ENCODE measurements at places on chromosomes 2 and 18.

GRCh38 chr18:76932026-76932819 is 109.9 kb downstream of the ZNF236 start:
- no peaks in the 10 kb centered on the region for H3K4me1 ChIP-seq
- H3K36me3 ChIP-seq, result peaks cover 13% of the 10 kb centered on the region
- H3K27ac ChIP-seq, result no peak overlapping the region
- H3K27me3 ChIP-seq, result no peaks in the 10 kb centered on the region
- no peak overlapping the region for H3K4me3 ChIP-seq
- DNase-seq, result no peak

DNA sequence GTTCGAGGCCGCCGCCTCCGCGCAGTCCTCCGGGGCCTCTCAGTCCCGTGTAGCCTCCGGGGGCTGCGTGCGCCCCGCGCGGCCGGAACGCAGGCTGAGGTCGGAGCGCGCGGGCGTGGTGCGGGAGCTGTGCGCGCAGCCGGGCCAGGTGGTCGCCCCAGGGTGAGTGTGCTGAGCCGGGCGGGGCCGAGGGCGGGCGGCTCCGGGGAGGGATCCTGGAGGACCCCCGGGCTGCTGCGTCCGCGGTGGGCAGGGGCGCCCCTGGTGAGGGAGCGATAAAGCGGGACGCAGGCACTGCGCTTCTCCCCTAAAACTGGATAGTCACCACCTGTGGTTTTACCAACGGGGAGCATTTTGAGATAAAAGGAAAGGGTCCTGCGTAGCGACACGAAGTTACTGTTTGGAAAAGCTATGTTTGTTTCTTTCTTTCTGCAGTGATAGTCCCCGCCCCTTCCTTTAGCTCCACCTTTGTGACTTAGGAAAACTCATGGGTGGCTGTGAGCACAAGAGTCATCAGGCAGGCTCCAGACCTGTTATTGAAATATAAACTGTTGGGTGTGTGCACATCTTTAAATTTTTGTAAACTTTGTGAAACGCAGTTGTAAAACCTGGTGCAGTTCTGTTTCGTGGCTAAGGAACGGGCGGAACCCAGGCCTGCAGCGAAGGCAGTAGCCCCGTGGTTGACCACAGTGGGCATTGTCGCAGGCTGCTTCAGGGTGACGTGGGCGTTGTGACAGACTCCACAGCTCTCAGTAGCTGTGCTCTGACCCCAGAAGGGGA is 687 bp downstream of the CTDP1 start:
- peaks cover 21% of the 10 kb centered on the region for H3K36me3 ChIP-seq
- no peak for DNase-seq
- H3K4me3 ChIP-seq, result peak overlapping the region; percentile 94
- peak overlapping the region; percentile 95 for H3K27ac ChIP-seq
- no peaks in the 10 kb centered on the region for H3K27me3 ChIP-seq

- H3K27ac ChIP-seq, result no peak overlapping the region
- DNase-seq, result no peak
- no peak overlapping the region for H3K4me3 ChIP-seq
- H3K27me3 ChIP-seq, result no peaks in the 10 kb centered on the region
- H3K4me1 ChIP-seq, result no peaks in the 10 kb centered on the region
Observed at GRCh38 chr2:106073678-106074406, 120.3 kb downstream of the UXS1 start.

GRCh38 chr18:23134780-23135549 is at the start of gene CABLES1:
CABLES1 (plus strand) TSS chr18:23135485; CDS start chr18:23135763, 278 bp downstream.
- H3K27ac ChIP-seq, result no peak within 1 kb of the TSS
- no peaks in the 10 kb centered on the region for H3K36me3 ChIP-seq
- H3K27me3 ChIP-seq, result peaks cover 29% of the 10 kb centered on the region
- H3K4me1 ChIP-seq, result peaks cover 26% of the 10 kb centered on the region
- peak within 1 kb of the TSS; percentile 68 for H3K4me3 ChIP-seq

DNA sequence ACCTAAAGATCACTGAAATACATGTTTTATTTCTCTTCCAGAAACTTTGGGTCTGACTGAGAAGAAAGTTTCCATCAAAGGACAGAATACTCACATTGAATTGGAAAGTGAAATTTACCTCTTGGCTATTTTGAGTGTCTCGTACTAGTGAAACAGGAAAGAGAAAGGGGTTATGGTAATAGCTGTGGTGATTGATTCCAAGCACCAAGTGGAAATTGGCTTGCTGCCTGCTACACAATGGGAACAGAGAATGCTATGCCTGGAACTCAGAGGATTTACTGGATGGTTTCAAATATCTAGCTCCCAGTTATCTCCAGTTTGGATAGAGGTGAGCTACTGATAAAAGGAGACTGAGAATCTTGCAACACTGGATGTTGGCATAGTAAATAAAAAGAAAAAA is 492.8 kb upstream of the FSIP2 start:
- H3K27me3 ChIP-seq, result no peaks in the 10 kb centered on the region
- H3K4me1 ChIP-seq, result no peaks in the 10 kb centered on the region
- H3K4me3 ChIP-seq, result no peak overlapping the region
- DNase-seq, result no peak

GRCh38 chr2:8574196-8575037 is 107.4 kb upstream of the ID2 start:
- H3K4me3 ChIP-seq, result no peak overlapping the region
- H3K27ac ChIP-seq, result no peak overlapping the region
- DNase-seq, result no peak

Measured in keratinocyte (primary cell).